CD4-positive, CD25-positive, alpha-beta regulatory T cell (primary cell): ENCODE measurements at places on chromosomes 12 and 14.

DNA sequence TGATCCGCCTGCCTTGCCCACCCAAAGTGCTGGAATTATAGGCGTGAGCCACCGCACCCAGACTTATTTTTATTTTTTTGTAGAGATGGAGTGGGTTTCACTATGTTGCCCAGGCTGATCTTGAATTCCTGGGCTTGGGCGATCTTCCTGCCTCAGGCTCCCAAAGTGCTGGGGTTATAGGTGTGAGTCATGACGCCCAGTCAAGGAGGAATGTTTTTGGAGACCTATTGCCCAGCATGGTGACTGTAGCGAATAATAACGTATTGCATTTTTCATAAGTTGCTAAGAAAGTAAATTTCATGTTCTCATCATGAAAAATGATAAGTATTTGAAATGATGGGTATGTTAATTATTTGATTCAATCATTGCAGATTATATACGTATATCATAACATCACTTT, 46.5 kb downstream of the TEAD4 start:
- H3K27ac ChIP-seq, result no peak overlapping the region
- no peaks in the 10 kb centered on the region for H3K36me3 ChIP-seq
- DNase-seq, result no peak
- H3K27me3 ChIP-seq, result no peaks in the 10 kb centered on the region
- no peaks in the 10 kb centered on the region for H3K4me1 ChIP-seq

DNA sequence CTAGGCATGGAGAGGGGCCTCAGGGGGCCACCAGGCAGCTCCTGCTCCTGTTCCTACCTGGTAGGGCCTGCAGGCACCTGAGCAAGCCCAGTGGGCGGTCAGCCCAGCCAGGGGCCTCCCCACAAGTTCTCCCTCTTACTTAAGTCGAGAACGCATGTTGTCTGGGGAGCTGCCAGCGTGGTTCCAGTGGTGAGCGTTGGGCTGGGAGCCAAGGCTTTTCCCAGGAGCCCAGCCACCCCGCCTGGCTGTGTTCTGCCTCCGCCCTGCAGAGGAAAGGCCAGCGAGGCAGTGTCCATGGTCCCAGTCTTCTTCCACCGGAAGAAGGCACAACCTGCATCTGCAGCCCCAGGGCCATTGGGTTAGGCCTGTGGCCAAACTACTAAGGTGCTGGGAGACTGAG, 1.4 kb downstream of the C14orf180 start:
- DNase-seq, result no peak
- H3K4me3 ChIP-seq, result no peak overlapping the region
- H3K27me3 ChIP-seq, result no peaks in the 10 kb centered on the region
- H3K36me3 ChIP-seq, result no peaks in the 10 kb centered on the region
- no peaks in the 10 kb centered on the region for H3K4me1 ChIP-seq

- H3K4me3 ChIP-seq, result no peak overlapping the region
- H3K27ac ChIP-seq, result no peak overlapping the region
- H3K36me3 ChIP-seq, result no peaks in the 10 kb centered on the region
These were observed 151.2 kb downstream of the C12orf75 start for GRCh38 chr12:105481392-105482300.

DNA sequence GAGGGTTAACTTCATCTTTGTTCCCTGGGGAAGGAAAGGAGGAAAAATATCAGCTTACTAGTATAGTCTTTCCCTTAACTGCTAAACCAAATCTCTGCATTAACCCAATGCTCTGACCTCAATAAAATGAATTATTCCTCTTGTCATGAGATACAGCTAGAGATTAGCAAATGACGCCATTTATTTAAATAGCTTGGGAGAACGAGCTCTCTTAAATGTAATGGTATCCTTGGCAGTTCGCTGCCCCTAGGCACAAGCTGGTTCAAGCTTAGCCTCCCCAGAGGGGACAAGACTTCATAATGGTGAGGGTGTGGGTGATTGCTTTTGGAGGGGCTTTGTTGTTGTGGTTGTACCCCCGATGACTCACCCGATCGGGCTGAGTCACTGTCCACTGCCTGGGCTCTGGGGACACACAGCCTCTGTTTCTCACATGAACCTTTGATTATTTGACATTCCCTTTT, 19.6 kb downstream of the FNTB start:
- no peak for DNase-seq
- no peaks in the 10 kb centered on the region for H3K27me3 ChIP-seq
- peaks cover 21% of the 10 kb centered on the region for H3K36me3 ChIP-seq
- H3K27ac ChIP-seq, result no peak overlapping the region
- no peak overlapping the region for H3K4me3 ChIP-seq

GRCh38 chr12:95805864-95806671, 15.5 kb upstream of the NTN4 start:
- DNase-seq, result peak; percentile 19
- H3K4me1 ChIP-seq, result no peaks in the 10 kb centered on the region
- H3K4me3 ChIP-seq, result no peak overlapping the region
- H3K27me3 ChIP-seq, result peaks cover 5% of the 10 kb centered on the region
- H3K36me3 ChIP-seq, result no peaks in the 10 kb centered on the region

DNA sequence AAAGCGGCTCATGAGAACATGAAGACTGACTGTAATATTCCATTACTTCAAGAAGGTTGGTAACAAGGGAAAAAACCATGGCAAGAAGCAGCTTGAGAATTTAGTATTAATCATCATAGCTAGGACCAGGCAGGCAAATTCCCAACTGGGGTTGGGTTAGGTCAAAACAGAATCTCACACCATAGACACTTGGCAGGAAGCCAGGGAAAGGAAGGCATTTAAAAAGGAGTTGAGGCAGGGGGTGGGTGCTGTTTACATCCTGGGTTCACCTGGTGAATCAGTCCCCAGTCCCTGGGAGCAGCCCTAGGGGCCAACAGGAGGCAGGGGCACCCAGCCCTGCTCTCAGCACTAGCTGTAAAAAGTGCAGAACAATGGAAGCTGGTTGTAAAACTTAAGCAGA, 108.6 kb downstream of the EGLN3 start:
- no peaks in the 10 kb centered on the region for H3K27me3 ChIP-seq
- H3K4me3 ChIP-seq, result no peak overlapping the region

GRCh38 chr14:95533391-95533821, 1.4 kb upstream of the GLRX5 start:
- H3K27me3 ChIP-seq, result no peaks in the 10 kb centered on the region
- H3K4me3 ChIP-seq, result peak overlapping the region; percentile 81
- H3K36me3 ChIP-seq, result peaks cover 2% of the 10 kb centered on the region
- H3K4me1 ChIP-seq, result peaks cover 58% of the 10 kb centered on the region
- H3K27ac ChIP-seq, result peak overlapping the region; percentile 93
- DNase-seq, result peak; percentile 31

DNA sequence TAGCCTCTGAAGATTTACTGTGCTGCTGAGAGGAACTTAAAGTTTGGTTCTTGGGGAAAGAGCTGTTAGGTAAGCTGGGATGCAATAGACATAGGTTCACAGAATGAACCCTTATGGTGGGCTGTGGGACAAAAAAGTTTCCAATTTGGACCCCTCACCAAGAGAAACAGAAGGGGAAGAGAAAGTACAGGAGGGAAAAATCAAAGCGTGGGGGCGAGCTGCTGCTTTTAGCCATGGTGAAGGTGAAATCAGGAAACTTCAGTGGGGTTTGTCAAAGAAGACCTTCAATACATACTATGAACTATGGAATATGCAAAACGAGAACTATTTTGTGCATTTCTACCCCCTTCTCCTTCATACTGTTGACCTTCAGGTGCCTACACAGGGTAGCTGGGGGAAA, 10.6 kb upstream of the NINJ2 start:
- no peaks in the 10 kb centered on the region for H3K36me3 ChIP-seq
- H3K4me3 ChIP-seq, result peak overlapping the region; percentile 84
- H3K27me3 ChIP-seq, result no peaks in the 10 kb centered on the region
- peak overlapping the region; percentile 96 for H3K27ac ChIP-seq

DNA sequence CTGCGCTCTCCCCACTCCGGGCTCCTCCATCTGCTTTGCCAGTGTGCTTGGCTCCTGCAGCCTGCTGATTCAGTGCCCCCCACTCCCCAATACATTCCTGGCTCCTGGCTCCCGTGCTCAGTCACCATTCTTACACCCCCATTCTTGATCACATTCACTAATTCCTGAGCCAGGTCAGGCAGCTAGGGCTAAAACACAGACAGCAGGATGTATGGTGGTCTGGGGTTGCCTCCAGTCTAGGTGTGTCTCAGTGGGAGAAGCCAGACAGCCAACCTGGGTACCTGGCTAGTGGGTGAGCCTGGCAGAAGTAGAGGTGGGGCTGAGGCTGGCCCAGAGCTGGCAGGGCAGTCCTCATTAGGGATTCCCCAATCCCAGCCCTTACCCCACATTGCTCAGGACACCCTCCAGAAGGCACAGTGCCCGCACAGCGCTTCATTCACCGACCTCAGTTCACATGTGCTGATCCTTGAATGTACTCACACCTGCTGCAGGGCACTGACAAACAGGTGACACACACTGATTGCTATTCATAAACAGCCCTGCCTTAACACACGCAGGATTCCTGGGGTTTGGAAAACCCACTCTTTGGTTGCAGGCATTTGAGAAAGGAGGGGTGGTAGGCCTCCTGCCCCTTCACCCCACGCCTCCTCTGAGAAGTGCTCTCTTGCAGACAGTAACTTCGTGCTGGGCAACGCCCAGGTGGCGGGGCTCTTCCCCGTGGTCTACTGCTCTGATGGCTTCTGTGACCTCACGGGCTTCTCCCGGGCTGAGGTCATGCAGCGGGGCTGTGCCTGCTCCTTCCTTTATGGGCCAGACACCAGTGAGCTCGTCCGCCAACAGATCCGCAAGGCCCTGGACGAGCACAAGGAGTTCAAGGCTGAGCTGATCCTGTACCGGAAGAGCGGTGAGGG, 1.7 kb downstream of the KCNH3 start:
- H3K27me3 ChIP-seq, result peaks cover 3% of the 10 kb centered on the region
- no peak for DNase-seq
- peaks cover 27% of the 10 kb centered on the region for H3K4me1 ChIP-seq
- H3K4me3 ChIP-seq, result no peak overlapping the region
- no peak overlapping the region for H3K27ac ChIP-seq

- H3K36me3 ChIP-seq, result no peaks in the 10 kb centered on the region
- no peak overlapping the region for H3K4me3 ChIP-seq
- no peak overlapping the region for H3K27ac ChIP-seq
- H3K4me1 ChIP-seq, result no peaks in the 10 kb centered on the region
- H3K27me3 ChIP-seq, result no peaks in the 10 kb centered on the region
These were observed 133.0 kb upstream of the PZP start for GRCh38 chr12:9341260-9341585.

- H3K36me3 ChIP-seq, result no peaks in the 10 kb centered on the region
- H3K4me1 ChIP-seq, result no peaks in the 10 kb centered on the region
- DNase-seq, result no peak
- H3K27ac ChIP-seq, result no peak overlapping the region
These were observed 21.1 kb downstream of the OR6J1 start for GRCh38 chr14:22623047-22623446.

DNA sequence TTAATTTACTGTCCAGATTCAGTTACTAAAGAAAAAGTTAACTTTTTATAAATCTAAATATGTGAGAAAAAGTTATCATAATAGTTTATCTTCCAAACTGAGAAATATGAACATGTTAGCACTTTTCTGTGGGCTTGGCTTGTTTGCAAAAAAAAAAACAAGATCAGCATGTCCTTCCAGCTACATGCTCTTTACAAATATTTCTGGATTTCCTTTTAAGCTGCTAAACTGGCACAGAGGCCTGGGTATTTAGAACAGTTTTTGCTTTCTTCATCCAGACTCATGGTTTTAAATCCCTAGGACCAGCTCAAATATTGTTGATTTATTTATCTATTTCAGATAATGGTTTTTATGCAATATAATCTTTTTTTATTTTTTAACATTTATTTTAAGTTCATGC, 1444.5 kb upstream of the FLRT2 start:
- H3K27ac ChIP-seq, result no peak overlapping the region
- H3K4me1 ChIP-seq, result no peaks in the 10 kb centered on the region
- H3K36me3 ChIP-seq, result no peaks in the 10 kb centered on the region
- no peak overlapping the region for H3K4me3 ChIP-seq
- no peak for DNase-seq

GRCh38 chr14:51321036-51321435, 81.0 kb downstream of the TMX1 start:
- DNase-seq, result no peak
- no peaks in the 10 kb centered on the region for H3K36me3 ChIP-seq
- H3K4me3 ChIP-seq, result no peak overlapping the region
- H3K27ac ChIP-seq, result no peak overlapping the region
- no peaks in the 10 kb centered on the region for H3K27me3 ChIP-seq

GRCh38 chr12:65675141-65675621, 149.1 kb upstream of the HMGA2 start:
- H3K4me1 ChIP-seq, result no peaks in the 10 kb centered on the region
- no peaks in the 10 kb centered on the region for H3K27me3 ChIP-seq
- no peak for DNase-seq
- no peak overlapping the region for H3K27ac ChIP-seq
- H3K4me3 ChIP-seq, result no peak overlapping the region

DNA sequence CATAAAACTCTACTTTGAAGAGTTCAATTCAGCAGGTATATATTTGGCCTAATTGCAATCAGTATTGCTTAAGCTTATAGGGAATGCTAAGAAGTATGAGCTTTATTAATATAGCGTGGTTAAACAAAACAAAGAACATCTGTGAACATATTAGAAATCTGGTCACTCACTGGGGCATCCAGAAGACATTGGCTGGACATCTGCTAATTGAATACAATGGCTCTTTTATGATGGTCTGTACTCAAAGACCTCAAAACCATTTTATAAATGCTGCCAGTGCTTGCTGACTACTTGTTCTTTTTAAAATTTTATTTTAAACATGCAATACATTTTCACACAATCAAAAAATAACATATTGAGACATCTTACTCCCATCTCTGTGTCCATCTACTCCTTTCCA, 173.0 kb downstream of the STXBP6 start:
- H3K27me3 ChIP-seq, result no peaks in the 10 kb centered on the region
- no peak overlapping the region for H3K27ac ChIP-seq
- no peak for DNase-seq
- H3K36me3 ChIP-seq, result no peaks in the 10 kb centered on the region
- no peaks in the 10 kb centered on the region for H3K4me1 ChIP-seq

- no peak for DNase-seq
- H3K36me3 ChIP-seq, result no peaks in the 10 kb centered on the region
- H3K27me3 ChIP-seq, result peaks cover 10% of the 10 kb centered on the region
- H3K4me1 ChIP-seq, result peaks cover 18% of the 10 kb centered on the region
- H3K4me3 ChIP-seq, result no peak overlapping the region
- H3K27ac ChIP-seq, result no peak overlapping the region
These were observed 4.8 kb downstream of the USP44 start for GRCh38 chr12:95546491-95546813.

DNA sequence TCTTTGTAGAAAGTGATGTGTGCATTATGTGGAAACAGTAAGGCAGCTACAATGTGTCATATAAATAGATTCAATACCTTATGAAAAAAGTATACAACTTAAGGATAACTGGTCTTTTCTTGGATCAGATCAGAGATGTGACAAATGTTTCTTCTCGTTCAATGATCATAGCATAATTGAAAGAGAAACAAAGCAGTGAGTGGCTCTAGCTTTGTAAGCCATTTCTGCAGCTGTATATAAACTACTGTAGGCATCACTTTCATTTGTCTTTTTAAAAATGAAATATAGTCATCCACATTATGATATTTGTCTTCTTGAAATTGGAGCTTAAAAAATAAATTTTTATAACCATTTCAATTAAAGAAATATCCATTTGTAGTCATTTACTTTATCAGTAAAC, 63.8 kb upstream of the LMO3 start:
- no peak overlapping the region for H3K27ac ChIP-seq
- H3K36me3 ChIP-seq, result no peaks in the 10 kb centered on the region
- H3K27me3 ChIP-seq, result no peaks in the 10 kb centered on the region
- no peaks in the 10 kb centered on the region for H3K4me1 ChIP-seq
- no peak for DNase-seq
- no peak overlapping the region for H3K4me3 ChIP-seq

GRCh38 chr12:131622422-131622955, 88.4 kb upstream of the SFSWAP start:
- no peaks in the 10 kb centered on the region for H3K4me1 ChIP-seq
- DNase-seq, result no peak
- no peaks in the 10 kb centered on the region for H3K36me3 ChIP-seq
- no peak overlapping the region for H3K27ac ChIP-seq

- no peak for DNase-seq
- no peaks in the 10 kb centered on the region for H3K4me1 ChIP-seq
- H3K4me3 ChIP-seq, result no peak overlapping the region
- no peak overlapping the region for H3K27ac ChIP-seq
These were observed 559.8 kb downstream of the RPL10L start for GRCh38 chr14:46091819-46092218.
